Bone marrow (tissue), 2 donors: ENCODE measurements at places on chromosomes 2 and 18.

DNA sequence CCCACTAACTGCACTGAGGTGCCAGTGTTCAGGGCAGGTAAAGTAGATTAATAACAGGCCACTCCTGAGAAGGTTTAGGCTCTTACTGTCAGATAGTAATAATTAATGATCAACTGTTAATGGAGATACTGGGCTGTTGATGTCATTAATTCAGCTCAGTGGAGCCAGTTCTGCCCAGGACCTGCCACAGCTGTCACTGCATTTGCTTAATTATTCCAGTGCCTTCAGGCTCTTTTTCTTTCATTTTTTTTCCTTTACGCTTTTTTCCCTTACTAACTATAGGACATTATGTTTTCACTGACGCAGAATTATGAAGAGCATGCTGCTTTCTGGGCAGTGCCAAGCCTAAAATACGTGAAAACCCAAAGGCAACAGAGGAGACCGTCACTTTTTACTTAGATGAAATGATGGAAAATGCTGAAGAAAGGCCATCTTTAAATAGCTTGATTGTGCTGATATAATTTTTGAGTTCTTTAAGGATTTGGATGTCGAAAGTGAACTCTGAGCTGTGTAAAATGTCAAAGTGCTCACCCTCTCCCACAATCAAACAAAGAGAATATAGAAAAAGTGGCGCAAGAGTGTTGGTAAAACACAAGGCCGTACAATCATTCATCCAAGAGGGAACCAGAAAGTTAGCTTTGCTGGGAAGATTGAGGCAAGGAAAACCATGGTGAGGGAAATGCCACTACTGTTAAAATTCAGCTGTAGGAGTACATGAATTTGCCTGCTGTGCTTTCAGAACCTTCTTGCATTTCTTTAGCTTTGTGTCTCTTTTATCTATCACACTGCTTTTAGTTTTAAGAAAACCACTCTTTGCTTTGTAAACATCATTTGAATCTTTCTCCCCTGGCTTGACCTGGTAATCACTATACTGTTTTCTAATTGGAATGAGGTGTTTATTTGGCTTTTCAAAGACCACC, 192.0 kb upstream of the ZEB2 start:
- no peak for DNase-seq

GRCh38 chr2:47073641-47074040, 81.5 kb downstream of the STPG4 start:
- no peak for DNase-seq

GRCh38 chr18:63421514-63421913, 762 bp downstream of the VPS4B start:
- DNase-seq = no peak

GRCh38 chr18:74806700-74807416, 209.2 kb downstream of the ZNF407 start:
- DNase-seq = no peak

- DNase-seq = no peak
Measured at GRCh38 chr2:74267068-74267467, 68.7 kb downstream of the MTHFD2 start.

- no peak for DNase-seq
Measured at GRCh38 chr2:96083989-96084857, 32.1 kb downstream of the ADRA2B start.

- no peak for DNase-seq
Measured at GRCh38 chr2:229896857-229897256, 25.0 kb downstream of the TRIP12 start.

DNA sequence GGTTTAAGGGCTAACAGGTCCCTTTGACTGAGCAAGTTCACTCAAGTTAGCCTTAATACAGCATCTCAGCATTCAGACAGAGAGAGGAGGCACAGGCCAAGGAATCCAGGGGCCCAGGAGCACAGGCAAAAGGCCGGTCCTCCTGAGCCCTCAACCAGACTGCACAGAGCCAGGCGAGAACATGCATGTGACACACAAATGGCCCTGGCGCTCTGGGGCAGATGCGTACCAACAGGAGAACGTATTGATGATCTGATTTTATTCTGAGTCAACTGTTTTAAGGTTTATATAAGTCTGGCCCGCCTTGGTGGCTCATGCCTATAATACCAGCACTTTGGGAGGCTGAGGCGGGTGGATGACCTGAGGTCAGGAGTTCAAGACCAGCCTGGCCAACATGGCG, 34.9 kb downstream of the KCNIP3 start:
- no peak for DNase-seq

GRCh38 chr2:18903750-18904149, 314.4 kb upstream of the NT5C1B start:
- DNase-seq = no peak

GRCh38 chr2:11242542-11243174, 87.4 kb downstream of the SLC66A3 start:
- DNase-seq = no peak
